ENCODE measurements at places on chromosomes 12 and 14.

GRCh38 chr12:12086362-12086761 is 15.6 kb downstream of the BCL2L14 start:
- DNase-seq = no peak

DNA sequence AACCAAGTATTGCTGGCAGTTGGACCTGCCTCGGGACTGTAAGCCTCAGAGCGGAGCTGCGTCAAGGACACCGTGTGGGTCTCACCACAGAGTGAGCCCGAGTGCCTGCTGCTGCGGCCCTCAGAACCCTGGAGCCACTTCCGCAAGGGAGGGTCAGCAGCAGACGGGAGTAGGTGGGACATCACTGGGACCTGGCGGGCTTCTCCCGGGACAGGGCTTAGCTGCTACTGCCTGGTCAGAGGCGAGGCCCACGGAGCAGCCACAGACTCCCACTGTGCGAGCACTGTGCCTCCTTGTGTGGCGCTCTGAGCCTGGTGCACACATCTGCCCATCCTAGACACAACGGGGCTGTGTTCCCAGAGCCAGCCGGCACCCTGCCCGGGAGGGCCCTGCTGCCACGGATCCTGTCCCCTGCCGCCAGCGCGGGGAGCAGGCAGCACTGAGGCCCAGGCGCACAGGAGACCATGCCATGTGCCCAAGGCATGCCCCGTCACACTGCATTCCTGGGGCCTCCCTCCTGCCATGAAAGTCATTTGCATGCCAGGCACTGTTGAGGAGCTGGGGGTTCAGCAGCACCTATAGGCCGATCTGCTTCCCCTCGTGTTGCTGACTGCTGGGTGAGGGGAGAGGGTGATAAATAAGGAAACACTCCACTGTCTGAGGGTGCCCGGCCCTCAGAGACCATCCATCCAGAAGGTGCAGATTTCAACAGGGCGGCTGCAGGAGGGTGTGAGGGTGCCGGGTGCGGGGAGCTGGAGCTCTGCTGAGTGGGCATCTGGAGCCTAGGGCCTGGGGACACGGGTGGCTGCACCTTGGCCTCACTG is 10.0 kb downstream of the HIP1R start:
- DNase-seq = no peak

DNA sequence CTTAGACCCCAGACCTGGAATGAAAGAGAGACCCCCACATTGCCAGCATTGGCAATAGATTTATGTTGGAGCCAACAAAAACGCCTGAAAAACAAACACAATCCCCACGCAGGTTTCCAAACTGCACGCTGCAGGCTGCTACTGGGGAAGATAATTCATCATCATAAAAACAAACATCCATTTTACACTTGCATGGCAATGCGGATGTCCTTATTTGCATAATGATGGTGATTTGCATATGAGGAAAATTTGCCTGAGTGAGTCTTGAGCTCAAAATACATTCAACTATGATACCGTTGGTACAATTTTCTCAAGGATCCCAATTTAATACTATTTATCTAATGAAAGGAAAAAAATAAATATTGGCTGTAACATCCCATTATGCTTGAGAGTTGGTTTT is 33.6 kb upstream of the TMEM132D start:
- no peak for DNase-seq

- no peak for DNase-seq
Observed at GRCh38 chr12:92927436-92928281, 1.4 kb downstream of the EEA1 start.

DNA sequence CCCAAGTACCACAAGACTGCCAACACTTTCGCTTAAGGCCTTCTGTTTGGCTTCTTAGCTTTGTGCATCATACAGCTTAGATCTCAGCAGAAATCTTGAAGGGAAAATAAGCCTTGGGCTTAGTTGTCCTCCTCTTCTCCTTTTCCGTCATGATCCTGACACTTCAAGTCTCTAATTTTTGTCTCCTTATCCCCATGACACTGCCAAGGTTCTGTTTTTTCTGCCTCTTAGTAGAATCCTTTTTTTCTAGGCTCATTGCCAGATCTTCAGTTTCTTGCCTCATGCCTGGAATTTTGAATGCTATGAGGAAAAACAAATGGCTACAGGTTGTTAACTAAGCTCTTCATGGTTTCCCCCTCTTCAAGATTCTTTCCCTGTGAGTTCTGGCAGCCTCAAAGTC is 450.4 kb downstream of the LRFN5 start:
- DNase-seq = no peak

DNA sequence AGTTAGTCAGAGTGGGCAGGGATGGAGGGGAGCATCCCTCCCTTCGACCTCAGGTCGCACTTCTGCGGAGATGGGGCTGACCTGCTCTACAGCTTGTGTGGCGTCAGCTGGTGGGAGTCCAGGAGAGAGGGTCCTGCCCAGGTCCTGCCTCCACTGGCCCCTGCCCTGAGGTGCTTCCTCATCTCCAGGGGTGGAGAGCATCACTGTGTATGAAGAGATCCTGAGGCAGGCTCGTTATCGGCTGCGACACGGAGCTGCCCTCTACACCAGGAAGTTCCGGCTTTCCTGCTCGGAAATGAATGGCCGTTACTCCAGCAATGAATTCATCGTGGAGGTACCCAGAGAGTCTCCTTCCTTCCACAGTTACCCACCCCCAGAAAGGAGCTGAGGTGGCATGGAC is 20.2 kb downstream of the CLSTN3 start:
- no peak for DNase-seq

DNA sequence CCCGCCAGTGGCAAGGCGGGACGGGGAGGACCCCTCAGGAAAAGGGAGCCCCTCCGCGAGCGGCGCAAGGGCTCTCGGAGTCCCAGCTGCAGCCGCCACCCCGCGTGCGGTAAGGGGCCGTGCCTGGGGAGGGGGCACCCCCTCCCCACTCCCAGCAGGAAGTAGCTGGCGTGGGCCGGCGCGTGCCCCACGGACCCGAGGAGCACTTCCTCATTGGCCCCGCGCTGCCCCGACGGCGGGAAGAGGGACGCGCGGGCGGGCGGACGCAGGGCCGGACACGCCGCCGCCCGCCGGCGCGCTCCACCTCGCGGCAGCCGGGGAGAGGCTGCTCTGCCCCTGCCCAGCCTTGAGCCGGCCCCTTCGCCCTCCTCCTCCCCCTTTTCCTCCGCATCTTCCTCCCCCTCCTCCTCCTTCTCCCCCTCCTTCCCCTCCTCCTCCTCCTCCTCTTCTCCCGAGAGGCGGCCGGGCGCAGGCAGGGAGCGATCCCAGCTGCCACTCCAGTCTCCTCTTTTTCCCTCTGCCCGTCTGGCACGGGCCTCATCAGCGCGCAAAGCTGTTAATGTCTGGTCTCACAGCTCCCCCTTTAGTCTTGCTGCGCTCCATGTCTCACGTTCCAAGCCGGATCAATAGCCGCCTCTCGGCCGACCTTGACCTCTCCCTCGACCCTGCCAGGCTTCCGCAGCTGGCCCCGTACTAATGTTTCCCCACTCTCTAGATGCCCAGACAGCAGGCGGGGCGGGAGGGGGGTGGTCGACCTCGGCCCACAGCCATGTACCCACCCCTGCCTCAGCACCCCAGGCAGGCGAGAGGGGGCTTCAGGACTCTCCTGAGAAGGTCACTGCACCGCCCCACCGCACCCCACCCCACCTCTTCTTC is 2.6 kb upstream of the BCL11B start:
- DNase-seq = no peak

DNA sequence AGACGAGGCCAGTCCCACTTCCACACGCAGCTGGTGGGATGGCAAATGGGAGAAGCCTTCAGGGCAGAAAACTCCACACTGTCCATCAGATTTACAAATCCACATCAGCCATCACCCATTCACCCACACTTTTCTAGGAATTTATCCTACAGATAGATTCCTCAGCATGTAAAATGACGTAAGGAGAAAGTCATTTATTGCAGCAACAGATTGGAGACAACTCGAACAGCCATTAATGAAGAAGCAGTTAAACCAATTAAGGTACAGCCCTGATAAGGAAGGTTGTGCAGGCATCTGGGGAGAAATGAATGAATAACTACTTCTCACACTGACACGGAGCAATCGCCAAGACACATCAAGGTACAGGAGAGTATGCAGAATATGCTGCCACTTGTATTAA is 26.2 kb downstream of the PRKAB1 start:
- DNase-seq = no peak

- DNase-seq = no peak
Observed at GRCh38 chr14:99232714-99233214, 39.2 kb downstream of the BCL11B start.

DNA sequence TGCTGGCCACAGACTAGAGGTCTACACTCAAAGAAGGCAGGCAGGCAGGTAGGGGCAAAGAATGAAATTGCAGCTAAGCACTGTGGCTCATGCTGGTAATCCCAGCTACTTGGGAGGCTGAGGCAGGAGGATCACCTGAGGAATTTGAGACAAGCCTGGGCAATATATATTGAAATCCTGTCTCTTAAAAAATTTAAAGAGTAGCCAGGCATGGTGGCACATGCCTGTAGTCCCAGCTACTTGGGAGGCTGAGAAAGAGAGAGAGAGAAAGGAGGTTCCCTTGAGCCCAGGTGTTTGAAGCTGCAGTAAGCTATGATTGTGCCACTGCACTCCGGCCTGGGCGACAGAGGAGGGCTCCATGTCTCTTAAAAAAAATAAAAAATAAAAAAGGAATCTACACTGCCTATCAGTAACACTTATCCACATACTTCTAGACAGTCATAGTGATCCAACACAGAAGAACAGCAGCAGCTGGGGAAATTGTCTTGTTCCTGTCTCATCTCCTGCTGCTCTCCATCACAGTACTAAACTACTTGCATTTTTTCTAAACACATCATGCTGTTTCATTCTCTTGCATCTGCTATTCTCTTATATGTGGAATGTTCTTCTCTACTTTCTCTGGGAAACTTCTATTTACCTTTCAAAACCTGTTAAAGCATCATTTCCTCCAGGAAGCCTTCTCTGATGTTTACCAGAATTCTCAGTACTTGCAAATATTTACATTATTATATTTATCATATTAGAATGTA is 57.2 kb downstream of the ATF7 start:
- no peak for DNase-seq

GRCh38 chr12:41621291-41621690 is 433.2 kb downstream of the PDZRN4 start:
- no peak for DNase-seq

- DNase-seq = no peak
Observed at GRCh38 chr12:121184425-121184824, 25.5 kb upstream of the P2RX4 start.

DNA sequence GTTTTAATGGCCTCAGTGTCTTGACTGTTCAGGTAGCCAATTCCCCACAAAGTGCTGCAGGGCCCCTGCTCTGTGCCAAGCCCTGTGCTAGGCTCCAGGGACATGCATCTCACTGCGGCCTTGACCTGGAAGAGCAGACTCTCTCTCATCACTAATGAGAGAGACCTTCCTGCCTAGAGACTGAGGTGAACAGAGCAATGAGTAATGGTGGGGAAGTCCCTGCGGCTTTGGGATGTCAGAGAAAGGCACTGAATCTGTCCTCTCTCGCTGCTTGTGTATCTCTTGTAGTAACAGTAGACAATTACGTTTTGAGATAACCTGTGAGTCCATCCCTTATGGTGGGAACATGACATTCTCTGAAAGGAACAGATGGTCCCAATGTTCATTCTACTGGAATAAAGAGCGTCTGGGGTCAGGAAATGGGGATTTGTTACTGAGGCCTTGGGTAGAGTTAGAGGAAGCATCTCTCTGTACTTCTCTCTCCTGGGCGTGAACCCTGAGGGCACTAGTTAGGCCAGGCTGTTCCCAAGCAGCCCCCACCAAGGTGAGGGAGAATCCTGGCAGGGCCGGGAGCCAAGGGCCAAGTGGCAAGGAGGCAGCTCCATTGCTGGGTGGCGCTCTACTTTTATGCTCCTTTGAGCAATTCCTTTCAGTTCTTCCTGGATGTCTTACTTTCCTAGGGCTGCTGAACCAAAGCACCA is 13.5 kb downstream of the NFATC4 start:
- no peak for DNase-seq
